ENCODE measurements at places on chromosomes 4 and X. TPM values are rescaled to one million over a fixed set of nuclear protein-coding genes. Genes with fewer than 3 reads are reported as not detected.

- no peak overlapping the region for H3K27ac ChIP-seq
- no peak overlapping the region for H3K4me3 ChIP-seq
- H3K4me1 ChIP-seq, result no peaks in the 10 kb centered on the region
- DNase-seq, result no peak
- H3K27me3 ChIP-seq, result no peaks in the 10 kb centered on the region
Observed at GRCh38 chrX:106356580-106356979, 188.5 kb downstream of the PWWP3B start.

DNA sequence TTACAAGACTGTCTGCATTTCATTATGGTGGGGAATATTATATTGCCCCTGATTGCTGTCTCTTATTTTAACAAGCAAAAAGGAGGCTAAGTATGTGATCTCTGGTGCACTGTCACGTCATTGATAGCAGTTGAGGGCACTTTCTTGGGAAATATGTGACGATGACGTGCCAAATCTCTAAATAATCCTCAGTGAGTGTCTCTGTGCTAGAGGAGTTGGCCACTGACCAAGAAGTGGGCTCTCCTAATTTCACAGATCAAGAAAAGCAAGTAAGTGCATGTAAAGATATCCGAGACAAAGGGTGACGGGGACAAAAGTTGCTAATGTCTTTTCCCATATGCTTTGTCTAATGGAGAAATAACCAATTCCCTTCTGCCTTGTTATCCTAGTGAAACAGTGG lies 487.4 kb upstream of the TENM3 start:
- no peaks in the 10 kb centered on the region for H3K4me1 ChIP-seq
- no peak overlapping the region for H3K4me3 ChIP-seq
- no peak overlapping the region for H3K27ac ChIP-seq
- no peak for DNase-seq
- H3K27me3 ChIP-seq, result no peaks in the 10 kb centered on the region

- no peak overlapping the region for H3K4me3 ChIP-seq
- no peaks in the 10 kb centered on the region for H3K27me3 ChIP-seq
- no peak for DNase-seq
- peaks cover 10% of the 10 kb centered on the region for H3K4me1 ChIP-seq
Observed at GRCh38 chr4:48693856-48694574, 86.1 kb downstream of the FRYL start.

Gene VEGFD
- not detected for polyA plus RNA-seq

Gene FRMPD3
- polyA plus RNA-seq, result 0.21 TPM

Gene L1CAM
- polyA plus RNA-seq, result 0.38 TPM

Gene SLC4A4
- polyA plus RNA-seq, result 9.1 TPM

DNA sequence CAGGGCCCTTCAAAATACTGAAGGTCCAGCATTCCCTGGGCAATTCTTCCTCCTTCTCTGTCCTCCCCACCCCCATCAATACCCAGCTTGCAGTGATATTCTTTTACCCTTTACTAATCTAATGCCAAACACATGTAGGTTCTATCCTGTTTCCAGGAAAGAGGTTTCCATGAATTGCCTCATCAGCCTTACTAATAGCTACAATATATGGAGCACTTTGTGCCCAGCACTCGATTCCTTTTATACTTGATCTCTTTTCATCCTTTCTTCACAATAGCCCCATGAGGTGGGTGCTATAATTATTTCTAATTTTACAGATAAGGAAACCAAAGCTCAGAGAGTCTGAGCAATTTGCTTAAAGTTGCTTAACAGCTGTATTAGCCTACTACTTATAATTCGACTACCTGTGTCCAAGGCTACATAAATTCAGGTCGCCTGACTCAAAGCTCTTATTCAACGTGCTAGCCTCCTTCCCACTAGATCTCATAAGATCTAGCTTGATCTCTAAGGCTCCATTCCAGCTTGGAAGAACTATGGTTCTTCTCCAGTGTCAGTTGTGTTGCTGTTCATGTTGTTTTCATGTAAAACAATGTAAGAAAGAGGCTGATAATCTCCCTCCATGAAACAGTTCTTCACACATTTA lies 229.6 kb upstream of the PGRMC2 start:
- peak overlapping the region; percentile 60 for H3K27ac ChIP-seq
- no peak overlapping the region for H3K4me3 ChIP-seq
- H3K27me3 ChIP-seq, result no peaks in the 10 kb centered on the region
- no peaks in the 10 kb centered on the region for H3K4me1 ChIP-seq
- DNase-seq, result no peak

DNA sequence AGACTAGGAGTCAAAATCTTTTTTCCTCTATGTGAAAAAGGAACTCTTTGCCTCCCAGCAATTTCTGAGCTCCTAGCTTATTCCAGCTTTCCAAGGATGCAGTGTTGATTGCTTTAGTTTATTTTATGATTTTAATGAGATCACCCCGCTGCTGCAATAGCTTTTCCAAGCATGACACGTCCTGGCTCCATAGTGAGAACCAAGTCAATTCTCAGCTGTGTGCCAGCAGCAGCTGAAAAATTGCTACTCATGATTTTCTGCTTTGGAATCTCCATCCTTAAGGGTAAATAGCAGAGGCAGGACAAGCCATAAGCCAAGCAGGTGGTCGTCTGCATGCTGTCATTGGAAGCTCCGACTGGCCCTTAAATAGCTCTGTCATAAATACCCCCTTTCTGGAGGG lies 64.5 kb downstream of the FTHL17 start:
- H3K27me3 ChIP-seq, result no peaks in the 10 kb centered on the region
- no peak for DNase-seq
- no peaks in the 10 kb centered on the region for H3K36me3 ChIP-seq
- no peaks in the 10 kb centered on the region for H3K4me1 ChIP-seq
- H3K27ac ChIP-seq, result no peak overlapping the region

Gene RTL3
- polyA plus RNA-seq, result not detected

DNA sequence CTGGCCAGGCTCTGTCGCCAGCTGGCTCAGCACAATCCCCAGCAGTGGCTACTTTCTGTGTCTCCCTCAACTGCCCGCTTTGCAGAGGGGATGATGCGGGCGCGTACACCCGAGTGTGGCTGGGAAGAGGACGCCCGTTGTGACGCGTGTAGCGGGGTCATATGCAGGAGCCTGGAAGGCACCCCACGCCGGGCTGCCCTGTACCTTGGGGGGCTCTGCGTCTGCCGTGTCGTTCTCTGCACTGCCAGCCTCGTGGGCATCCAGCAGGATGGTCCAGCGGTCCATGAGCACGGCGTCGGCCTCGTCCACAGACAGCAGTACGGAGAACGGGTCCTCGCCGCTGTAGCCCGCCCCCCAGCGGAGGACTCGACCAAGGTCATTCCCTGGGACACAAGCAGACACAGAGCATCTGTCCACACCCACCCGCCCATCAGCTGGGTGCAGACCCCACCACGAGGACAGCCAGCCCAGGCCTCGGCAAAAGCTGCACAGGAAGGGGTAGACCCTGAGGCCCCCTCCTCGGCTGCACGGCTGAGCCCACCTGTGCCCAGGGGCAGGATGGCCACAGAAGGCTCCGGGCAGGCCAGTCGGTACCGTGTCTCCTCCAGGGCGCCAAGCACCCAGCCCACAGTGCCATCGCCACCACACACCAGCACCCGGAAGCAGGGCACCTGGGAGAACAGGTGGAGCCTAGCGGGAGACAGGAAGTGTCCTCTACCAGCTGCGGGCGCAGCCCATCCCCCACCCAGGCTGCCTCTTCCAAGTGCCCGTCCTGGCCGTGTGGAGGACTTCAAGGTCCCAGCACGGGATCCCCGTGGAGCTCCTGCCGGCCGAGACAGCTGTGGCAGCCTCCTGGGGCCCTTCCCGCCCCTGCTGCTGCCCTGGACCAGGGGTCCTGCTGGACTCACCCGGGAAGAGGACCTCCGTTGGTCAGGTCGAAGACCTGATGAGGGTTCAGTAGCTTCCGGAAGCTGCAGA lies 10.8 kb downstream of the DGKQ start:
- H3K4me1 ChIP-seq, result no peaks in the 10 kb centered on the region
- H3K36me3 ChIP-seq, result no peaks in the 10 kb centered on the region
- no peak for DNase-seq
- H3K4me3 ChIP-seq, result no peak overlapping the region
- no peaks in the 10 kb centered on the region for H3K27me3 ChIP-seq
- H3K27ac ChIP-seq, result no peak overlapping the region

GRCh38 chr4:38387348-38387747 lies 276.7 kb upstream of the KLF3 start:
- H3K4me3 ChIP-seq, result no peak overlapping the region
- peaks cover 15% of the 10 kb centered on the region for H3K4me1 ChIP-seq

GRCh38 chr4:184473499-184474262 lies 669 bp downstream of the IRF2 start:
- peak overlapping the region; percentile 100 for H3K4me3 ChIP-seq
- DNase-seq, result peak; percentile 30
- H3K27me3 ChIP-seq, result no peaks in the 10 kb centered on the region
- no peaks in the 10 kb centered on the region for H3K36me3 ChIP-seq

DNA sequence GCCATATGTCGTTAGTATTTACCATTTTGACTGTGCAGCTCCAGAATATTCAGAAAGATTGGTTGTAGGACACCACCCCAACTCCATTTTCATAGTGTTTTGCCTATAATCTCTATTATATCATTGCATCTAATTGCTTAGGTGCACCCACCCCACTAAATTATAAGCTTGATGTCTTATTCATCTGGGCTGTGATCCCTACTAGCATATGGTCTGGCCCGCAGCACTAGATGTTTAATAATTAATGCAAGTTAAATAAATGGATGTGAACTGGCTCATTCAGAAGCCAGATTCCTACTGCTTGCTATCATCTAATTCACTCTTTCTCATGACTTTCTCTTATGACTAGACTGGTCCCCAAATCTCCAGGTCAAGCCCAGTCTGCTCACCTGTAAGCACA lies 143.5 kb downstream of the RELL1 start:
- no peak for DNase-seq
- H3K4me3 ChIP-seq, result no peak overlapping the region
- no peaks in the 10 kb centered on the region for H3K4me1 ChIP-seq
- no peaks in the 10 kb centered on the region for H3K27me3 ChIP-seq
- H3K36me3 ChIP-seq, result no peaks in the 10 kb centered on the region

- no peaks in the 10 kb centered on the region for H3K36me3 ChIP-seq
- H3K4me1 ChIP-seq, result no peaks in the 10 kb centered on the region
- H3K27me3 ChIP-seq, result no peaks in the 10 kb centered on the region
- no peak overlapping the region for H3K4me3 ChIP-seq
- no peak for DNase-seq
Observed at GRCh38 chr4:47239649-47240048, 208.3 kb downstream of the GABRB1 start.

Gene TMPRSS11D
- polyA plus RNA-seq, result not detected

GRCh38 chr4:135144498-135144897 lies 942.9 kb upstream of the PABPC4L start:
- no peak overlapping the region for H3K4me3 ChIP-seq
- no peaks in the 10 kb centered on the region for H3K4me1 ChIP-seq
- no peak for DNase-seq
- H3K36me3 ChIP-seq, result no peaks in the 10 kb centered on the region

Gene ZBTB49
- polyA plus RNA-seq, result 10.5 TPM

DNA sequence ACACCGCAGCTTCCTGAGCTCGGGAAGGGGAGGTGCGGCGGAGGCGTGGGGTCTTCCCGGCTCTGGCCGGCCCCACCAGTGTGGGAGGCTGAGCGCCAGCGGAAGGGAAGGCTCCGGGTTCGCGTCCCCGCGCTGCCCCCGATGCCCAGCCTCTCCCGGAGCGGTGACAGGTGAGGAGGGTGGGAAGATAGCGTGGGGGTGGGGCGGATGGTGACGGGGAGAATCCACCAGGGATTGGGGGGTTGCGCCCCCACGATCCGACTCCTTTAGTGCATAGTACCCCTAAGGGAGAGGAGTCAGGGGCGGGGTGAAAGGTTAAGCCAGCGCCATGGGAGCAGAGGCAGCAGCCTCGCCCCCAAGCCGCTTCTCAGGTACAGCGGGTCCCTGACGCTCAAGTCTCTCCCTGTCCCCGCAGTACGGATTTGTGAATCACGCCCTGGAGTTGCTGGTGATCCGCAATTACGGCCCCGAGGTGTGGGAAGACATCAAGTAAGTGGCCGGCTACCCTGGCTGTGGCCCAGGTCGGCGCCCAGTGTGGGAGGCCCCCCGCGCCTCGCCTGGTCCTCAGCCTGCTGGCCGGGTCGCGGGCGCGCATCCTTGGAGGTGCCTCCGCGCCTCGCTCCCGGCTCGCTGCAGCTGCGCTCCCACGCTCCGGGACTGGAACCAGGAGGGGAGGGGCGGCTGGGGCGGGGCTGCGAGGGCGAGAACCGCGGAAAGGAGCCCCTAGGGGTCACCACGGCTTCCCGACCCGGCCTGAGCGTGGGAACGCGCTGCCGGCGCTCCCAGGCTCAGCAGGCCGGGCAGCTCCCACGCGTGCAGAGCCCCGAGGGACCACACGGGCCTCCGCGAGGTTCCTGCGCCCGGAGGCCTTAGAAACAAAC lies 791 bp downstream of the GUCY1B1 start:
- no peaks in the 10 kb centered on the region for H3K4me1 ChIP-seq
- DNase-seq, result no peak
- no peak overlapping the region for H3K27ac ChIP-seq
- H3K27me3 ChIP-seq, result peaks cover 5% of the 10 kb centered on the region
- no peak overlapping the region for H3K4me3 ChIP-seq
- no peaks in the 10 kb centered on the region for H3K36me3 ChIP-seq

DNA sequence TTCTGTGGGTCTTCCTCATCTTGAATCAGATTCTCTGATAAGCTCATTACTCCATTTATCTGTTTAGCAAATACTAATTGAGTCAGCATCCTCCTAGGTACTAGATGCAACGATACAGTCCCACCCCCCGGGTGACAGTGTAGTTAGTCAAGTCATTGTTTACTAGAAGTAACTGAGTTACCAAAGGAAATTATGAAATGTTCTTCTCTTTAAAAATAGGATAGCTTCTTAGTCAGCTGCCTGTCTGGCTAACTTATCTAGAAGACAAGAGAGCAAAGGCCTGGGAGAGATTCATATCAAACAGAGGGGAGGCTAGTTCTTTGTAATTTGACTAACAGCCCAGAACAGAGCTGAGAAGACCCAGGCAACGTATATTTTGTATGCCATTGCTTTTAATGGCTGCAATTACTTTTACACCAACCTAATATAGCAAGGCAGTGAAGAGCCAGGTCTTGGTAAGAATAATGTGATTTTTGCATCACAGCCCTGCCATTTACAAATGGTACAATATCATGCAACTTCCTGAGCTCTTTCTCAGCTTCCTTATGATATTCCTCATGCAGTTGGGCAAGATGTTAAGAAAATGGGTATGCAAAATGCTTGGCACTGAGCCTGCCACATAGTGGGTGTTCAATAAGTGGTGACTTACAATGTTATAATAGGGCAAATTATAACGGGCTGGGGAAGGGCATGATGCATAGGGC lies 149.9 kb downstream of the CHIC2 start:
- H3K4me1 ChIP-seq, result no peaks in the 10 kb centered on the region
- no peak for DNase-seq
- H3K27me3 ChIP-seq, result no peaks in the 10 kb centered on the region

Gene TCEAL2
- 0.33 TPM for polyA plus RNA-seq

DNA sequence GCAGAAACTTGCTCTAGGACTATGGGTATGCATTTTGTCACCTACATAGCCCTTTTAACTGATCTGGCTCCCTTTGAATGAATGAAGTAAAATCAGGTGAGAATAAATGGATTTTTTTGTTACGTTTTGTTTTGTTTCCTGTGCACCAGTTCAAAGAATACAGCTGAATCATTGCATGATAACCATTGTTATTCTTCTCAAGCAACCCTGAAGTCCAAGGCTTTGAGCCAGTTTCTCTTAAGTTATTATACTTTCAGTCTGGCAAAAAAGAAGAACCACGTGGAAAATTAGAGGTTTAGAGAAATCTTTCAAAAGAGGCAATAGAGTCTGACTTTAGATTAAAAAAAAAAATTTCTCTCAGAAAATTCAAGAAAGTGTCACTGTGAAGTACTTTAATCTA lies 398.6 kb upstream of the TECRL start:
- no peak for DNase-seq
- H3K27me3 ChIP-seq, result no peaks in the 10 kb centered on the region
- H3K27ac ChIP-seq, result no peak overlapping the region
- no peaks in the 10 kb centered on the region for H3K36me3 ChIP-seq

Gene LDB2
- not detected for polyA plus RNA-seq

- H3K27me3 ChIP-seq, result no peaks in the 10 kb centered on the region
- no peaks in the 10 kb centered on the region for H3K4me1 ChIP-seq
- no peak for DNase-seq
Observed at GRCh38 chrX:106707771-106708454, 18.6 kb upstream of the RNF128 start.
